ENCODE measurements at places on chromosomes 1 and 21.

- no peak for DNase-seq
Observed at GRCh38 chr1:177927021-177927596, 42.7 kb downstream of the SEC16B start.

DNA sequence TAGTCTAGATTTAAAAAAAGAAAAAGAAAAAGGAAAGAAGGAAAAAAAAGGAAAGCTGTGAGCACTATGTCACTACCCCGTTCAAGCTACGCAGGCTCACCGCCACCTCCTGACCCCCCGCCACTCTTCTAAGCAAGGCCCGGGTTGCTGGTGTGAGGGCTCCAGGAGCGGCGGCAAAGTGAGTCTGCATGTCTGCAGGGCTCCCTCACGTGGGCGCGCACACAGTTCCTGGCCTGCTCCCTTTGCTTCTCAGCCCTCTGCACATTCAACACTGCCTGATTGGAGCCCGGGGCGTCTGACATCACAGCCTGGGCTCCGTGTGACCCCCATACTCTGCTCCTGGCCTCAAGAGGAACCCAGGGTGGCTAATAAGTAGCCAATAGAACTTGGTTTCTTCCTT, 81.4 kb upstream of the TLR5 start:
- no peak for DNase-seq

- DNase-seq = no peak
Observed at GRCh38 chr1:232993555-232993954, 43.1 kb downstream of the NTPCR start.

DNA sequence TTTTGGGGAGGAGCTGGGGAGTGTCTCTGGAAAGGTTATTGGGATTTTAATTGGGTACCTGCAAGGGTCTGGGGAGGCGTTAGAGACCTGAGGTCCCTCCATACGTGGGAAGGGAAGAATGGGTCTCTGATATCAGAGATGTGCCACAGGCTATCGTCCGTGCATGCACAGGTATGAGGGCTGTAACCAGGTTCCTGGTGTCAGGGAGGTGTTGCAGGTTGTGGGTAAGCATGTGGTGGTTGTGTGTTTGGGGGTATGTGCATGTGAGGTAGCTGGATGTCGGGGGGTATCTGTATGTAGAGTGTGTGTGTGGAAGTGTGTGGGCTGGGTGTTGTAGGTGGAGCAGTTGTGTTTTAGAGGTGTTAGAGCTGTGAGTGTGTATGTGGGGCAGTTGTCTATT, 8.3 kb downstream of the AHDC1 start:
- no peak for DNase-seq

- DNase-seq = no peak
Observed at GRCh38 chr1:53195246-53196016, 1.2 kb upstream of the CPT2 start.

DNA sequence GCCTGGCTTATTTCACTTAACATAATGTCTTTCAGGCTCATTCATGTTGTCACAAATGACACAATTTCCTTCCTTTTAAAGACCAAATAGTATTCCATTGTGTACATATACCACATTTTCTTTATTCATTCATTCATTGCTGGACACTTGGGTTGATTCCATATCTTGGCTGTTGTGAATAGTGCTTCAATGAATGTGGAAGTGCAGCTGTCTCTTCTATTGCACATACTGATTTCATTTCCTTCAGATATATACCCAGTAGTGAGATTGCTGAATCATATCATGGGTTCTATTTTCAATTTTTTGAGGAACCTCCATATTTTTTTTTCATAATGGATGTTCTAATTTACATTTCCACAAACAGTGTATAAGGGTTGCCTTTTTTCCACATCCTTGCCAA, 38.6 kb upstream of the WLS start:
- no peak for DNase-seq

DNA sequence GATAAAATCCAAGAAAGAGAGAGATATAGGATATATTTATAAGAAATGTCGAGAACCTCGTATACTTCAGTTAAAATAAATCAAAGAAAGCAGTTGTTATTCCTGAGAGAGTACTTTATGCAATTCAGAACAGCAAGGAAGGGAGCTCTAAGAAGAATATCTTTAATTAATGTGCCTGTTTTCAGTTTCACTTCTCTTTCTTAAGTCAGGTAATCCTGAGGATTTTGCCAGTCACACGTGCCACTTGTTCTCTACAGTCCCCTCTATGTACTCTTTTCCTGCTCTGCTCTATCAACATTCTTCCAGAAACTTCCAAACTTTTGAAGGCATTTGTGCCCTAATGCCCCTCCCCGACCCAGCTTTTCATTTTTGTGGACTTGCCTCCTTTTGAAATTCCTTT, 211.9 kb downstream of the AKT3 start:
- DNase-seq = no peak

DNA sequence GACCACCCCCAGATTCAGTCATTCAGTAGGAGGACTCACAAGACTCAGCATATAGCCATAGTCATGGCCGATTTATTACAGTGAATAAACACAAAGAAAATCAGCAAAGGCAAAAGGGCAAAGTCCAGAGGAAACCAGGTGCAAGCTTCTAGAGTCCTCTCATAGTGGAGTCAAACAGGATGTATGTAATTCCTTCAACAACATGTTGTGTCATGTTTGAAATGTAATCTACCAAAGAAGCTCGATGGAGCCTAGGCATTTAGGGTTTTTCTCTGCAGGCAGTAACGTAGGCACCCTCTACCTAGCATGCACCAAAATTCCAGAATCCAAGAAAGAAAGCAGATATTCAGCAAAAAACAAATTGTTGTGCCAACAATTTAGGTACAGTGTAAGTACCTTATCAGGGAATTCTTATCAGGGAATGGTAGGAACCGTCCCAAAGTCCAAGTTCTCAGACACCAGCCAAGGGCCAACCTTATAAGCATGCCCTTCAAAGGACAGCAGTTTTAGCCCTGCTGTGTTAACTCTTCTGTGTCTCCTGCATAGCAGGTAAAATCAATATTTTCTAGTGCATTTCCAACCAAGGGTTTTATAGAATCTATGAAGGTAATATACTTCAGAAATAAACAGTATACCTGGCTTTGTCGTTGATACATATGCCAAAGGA, 16.1 kb upstream of the SLAMF6 start:
- no peak for DNase-seq

- no peak for DNase-seq
Observed at GRCh38 chr21:38958940-38959691, 153.4 kb downstream of the ETS2 start.

GRCh38 chr1:159580340-159580739, 7.3 kb upstream of the APCS start:
- DNase-seq = no peak

DNA sequence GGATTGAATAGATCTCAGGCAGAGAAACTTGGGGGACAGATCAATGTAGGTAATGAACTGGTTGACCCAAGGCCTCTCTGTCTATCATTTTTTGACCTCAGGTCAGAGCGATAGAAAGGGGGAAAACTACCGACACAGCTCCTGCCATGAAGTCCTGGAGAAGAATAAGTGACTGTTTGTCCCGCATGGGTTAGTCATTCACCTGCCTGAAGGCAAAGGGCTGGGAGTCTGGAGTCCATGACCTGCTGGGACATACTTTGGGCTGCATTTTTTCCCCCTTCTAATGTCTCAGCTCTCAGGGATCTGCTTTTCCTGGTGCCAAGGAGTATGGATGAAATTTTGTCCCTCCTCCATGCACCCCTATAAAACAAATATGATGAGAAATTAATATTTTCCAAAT, 1.6 kb upstream of the ROR1 start:
- DNase-seq = no peak

GRCh38 chr1:143721024-143721373, 250.8 kb downstream of the FAM72C start:
- no peak for DNase-seq

DNA sequence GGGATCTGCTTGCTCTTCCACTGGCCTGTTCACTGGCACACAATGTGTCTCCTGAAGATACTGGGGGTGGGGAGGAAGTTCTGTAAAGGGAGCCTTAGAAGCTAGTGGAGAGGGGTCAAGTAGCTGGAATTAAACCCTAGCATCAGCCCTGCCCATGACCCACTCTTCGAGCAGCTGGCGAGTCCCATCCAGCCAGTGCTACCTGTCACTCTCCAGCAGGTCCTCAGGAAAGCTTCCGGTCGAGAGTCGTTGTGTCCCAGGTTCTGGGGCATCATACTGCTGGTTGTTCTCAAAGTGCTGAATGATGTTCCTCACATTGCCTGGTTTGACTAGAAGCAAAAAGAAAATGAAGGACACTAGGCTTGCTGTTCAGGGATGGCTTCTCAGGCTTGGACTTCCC, 30.9 kb downstream of the LRRC71 start:
- DNase-seq = no peak

DNA sequence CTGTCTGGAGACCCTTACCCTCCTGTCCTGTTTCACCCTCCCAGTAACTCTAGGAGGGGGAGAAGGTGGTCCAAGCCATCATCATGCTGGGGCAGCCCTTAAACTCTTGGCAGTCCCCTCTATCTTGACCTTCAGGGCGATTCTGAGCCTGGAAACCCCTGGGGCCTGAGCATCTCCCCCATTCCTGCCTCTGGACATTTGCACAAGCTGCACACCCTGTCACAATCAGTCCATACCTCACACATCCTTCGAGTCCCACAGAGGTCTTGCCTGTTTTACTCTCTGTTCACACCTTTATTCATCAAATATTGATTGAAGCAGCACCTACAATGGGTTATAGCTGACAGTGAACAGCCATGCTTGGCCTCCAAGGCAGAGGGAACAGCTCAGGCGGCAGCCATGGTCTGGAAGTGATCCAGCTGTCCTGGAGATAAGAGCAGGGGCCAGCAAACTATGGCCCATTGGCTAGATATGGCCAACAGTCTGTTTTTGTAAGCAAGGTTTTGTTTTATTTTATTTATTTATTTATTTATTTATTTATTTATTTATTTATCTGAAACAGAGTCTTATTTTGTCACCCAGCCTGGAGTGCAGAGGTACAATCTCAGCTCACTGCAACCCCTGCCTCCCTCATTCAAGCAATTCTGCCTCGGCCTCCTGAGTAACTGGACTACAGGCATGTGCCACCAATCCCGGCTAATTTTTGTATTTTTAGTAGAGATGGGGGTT, 7.1 kb upstream of the FAM131C start:
- DNase-seq = no peak

GRCh38 chr1:7233237-7233540, 447.9 kb downstream of the CAMTA1 start:
- DNase-seq = no peak

DNA sequence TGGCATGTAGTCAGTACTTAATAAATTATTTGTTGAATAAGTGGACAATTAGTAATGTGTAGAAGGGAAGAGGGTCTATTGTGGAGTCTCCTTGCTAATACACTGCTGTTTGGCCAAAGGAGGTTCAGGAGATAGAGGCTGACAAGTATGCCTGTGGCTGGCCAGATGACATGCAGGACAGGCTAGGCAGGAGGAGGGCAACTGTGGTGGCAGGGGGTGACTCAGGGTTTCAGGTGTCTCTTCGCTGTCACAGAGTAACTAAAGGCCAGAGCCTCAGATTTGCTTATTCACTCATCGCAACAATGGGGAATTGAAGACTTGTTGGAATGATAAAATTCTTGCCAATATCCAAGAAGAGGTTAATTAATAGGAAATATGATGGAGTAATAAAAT, 33.1 kb downstream of the THRAP3 start:
- DNase-seq = no peak

GRCh38 chr1:155126556-155127104, 1.0 kb upstream of the EFNA1 start:
- DNase-seq = no peak

GRCh38 chr1:80417671-80418070, 1383.1 kb upstream of the ADGRL2 start:
- DNase-seq = no peak

- no peak for DNase-seq
Observed at GRCh38 chr1:22118291-22118992, 24.5 kb downstream of the WNT4 start.

DNA sequence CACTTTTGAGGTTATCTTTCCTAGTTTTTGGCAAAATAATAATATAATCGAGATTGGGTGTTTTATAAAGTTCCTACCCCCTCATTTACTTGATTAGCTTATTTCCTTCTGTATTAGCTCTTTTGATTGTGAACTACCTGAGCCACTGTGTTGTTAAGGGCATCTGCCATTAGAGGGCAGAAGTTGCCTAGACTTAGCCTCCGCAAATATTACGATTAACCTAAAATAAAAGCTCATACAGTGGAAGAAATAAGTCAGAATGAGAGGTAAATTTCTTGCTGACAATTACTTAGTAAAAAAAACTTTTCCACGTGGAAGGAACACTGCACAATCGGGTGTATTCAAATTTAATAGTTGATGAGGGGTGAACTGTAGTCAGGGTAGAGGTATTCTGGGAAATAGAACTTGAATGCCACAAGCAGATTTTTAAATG, 2.3 kb downstream of the H3-3A start:
- DNase-seq = no peak

DNA sequence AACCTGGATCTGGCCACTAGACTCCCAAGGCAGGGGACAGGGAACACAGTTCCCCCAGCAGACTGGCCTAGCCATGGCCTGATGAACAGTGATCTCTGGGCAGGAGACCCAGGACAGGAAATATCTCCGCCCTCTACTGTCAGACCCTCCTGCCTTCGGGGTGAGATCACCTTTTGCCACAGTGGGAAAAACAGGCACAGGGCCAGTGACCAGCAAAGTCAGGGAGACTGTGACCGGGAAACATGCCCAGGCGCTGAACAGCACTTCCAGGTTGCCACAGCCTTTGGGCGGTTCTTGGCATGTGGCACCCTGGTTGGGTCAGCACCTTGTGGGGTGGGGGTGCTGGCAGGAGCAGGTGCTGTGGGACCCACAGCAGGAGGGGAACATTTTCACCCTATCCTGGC, 8.9 kb upstream of the ZNF669 start:
- DNase-seq = no peak

DNA sequence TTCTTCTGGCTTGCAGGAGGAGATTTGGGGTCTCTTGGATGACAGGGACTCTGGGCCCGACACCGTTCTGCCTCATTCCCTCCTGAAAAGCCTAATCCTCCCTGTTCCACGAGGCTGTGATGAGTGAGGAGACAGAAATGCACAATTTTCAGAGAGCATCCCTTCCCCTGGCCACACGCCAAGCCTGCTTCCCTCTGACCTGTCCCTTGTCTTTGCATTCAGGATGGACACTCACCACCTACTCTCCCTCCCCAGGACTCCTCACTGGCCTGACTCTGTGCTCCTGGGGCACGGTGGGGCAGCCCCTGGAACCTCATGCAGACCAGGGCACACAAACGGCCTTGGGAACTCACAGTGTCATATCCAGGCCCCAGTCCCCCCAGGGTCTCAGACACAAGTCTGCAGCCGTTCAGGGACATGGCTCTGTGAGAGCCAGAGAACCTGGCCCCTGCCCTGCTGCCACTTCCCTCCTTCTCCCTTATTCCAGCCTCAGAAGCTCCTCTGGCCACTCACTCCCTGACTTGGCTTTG, 3.5 kb upstream of the PRAMEF12 start:
- DNase-seq = no peak

- DNase-seq = no peak
Observed at GRCh38 chr1:193322211-193322610, 135.8 kb upstream of the B3GALT2 start.

All from SW 1271 (cell line).